Caco-2 (cell line): ENCODE measurements at places on chromosomes 4 and X. TPM values are rescaled to one million over a fixed set of nuclear protein-coding genes. Genes with fewer than 3 reads are reported as not detected.

Gene RTL9
- total RNA-seq, result 0.09 and 0.26 TPM in 2 replicates

Gene MAMLD1
- total RNA-seq, result not detected in 2 replicates

GRCh38 chrX:104372547-104372946 lies 117.8 kb upstream of the ESX1 start:
- no peaks in the 10 kb centered on the region for H3K4me1 ChIP-seq
- no peak overlapping the region for H3K4me3 ChIP-seq
- no peak for DNase-seq
- H3K36me3 ChIP-seq, result no peaks in the 10 kb centered on the region
- H3K27me3 ChIP-seq, result no peaks in the 10 kb centered on the region
- no peak overlapping the region for H3K27ac ChIP-seq

Gene NXF3
- 0.41 TPM in 1 of 2 replicates, not detected in the other for total RNA-seq

GRCh38 chrX:74670028-74670427 lies 55.6 kb upstream of the RLIM start:
- no peak overlapping the region for H3K4me3 ChIP-seq
- H3K27me3 ChIP-seq, result no peaks in the 10 kb centered on the region
- no peak overlapping the region for H3K27ac ChIP-seq
- no peaks in the 10 kb centered on the region for H3K4me1 ChIP-seq
- DNase-seq, result no peak

DNA sequence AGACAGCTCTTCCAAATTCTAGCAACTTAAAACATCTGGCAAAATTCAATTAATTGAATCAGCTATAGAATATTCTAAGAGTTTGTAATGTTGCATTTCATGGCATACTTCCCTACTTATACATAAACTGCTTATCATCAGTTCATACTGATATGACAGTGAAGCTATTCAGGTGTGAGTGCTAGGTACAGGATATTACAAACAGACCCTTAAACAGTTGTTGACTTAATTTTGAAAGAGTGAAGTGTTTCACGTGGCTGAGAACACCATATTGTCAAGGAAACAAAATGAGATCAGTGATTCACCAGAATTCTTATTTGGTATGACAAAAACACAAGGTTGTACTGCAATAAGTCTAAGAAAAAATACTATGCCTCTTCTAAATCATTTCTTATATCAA lies 27.4 kb downstream of the CENPU start:
- no peak overlapping the region for H3K4me3 ChIP-seq
- H3K27me3 ChIP-seq, result no peaks in the 10 kb centered on the region
- no peak for DNase-seq

DNA sequence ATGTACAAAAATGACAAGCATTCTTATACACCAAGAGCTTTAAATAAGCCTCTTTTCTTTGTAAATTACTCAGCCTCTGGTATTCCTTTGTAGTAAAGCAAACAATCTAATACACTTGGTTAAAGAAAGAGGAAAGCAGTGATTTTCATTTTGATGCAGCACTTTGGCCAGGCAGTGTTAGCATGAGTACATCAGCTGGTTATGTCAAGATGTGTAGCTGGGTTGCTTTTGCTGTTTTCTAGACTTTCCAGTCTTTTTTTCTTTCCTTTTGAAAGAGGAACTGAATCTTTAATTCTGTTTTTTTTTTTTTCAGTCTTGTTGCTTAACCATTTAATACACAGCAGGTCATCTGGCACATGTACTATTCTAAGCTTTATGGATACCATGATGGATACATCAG lies 167.1 kb upstream of the AADAT start:
- DNase-seq, result no peak
- no peak overlapping the region for H3K27ac ChIP-seq
- no peaks in the 10 kb centered on the region for H3K4me1 ChIP-seq
- no peaks in the 10 kb centered on the region for H3K36me3 ChIP-seq
- H3K4me3 ChIP-seq, result no peak overlapping the region

DNA sequence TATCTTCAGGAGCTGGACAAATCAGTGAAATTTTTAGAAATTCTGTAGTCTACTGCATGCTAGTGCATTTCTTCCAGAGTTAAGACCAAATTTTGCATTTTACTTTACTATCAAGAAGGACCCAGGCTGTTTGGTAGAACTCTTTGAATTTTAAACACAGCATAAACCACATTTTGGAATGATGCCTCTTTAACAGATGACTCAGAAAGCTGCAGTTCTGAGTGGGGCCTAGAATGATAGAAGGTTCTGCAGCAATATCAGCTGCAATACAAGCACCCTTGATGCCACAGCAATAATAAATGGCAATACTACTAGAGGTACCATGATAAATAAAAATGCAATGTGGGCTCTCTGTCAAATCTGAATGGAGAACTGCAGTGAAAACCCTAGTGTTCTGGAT lies 198.7 kb downstream of the TMA16 start:
- DNase-seq, result no peak
- H3K27ac ChIP-seq, result no peak overlapping the region
- no peaks in the 10 kb centered on the region for H3K36me3 ChIP-seq
- no peaks in the 10 kb centered on the region for H3K27me3 ChIP-seq

DNA sequence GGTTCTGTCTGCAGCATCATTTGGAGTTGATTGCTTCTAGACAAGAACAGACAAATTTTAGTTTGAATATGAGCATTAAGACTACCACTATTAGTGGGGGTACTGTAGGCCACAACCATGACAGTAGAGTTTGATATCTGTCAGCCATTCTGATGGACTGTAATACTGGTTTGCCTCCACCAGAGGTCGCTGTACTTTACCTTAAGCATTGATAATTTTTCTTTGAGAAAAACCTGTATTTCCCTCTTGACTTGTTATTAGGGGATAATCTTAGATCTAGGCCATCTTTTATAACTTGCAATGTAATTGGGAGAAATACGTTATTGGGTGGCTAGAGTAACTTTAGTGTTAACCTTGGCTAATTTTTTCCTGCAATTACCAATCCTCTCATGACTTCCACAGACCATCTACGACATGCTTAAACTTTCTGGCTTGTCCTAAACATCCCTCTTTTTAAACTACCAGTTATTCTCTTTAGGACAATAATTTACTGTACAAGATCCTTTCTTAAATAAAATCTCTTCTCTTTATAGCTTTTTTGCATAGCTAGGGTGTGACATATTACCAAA lies 562.4 kb downstream of the MAGEB5 start:
- H3K27me3 ChIP-seq, result no peaks in the 10 kb centered on the region
- H3K36me3 ChIP-seq, result no peaks in the 10 kb centered on the region
- H3K4me3 ChIP-seq, result no peak overlapping the region
- no peaks in the 10 kb centered on the region for H3K4me1 ChIP-seq

- no peaks in the 10 kb centered on the region for H3K27me3 ChIP-seq
- H3K36me3 ChIP-seq, result no peaks in the 10 kb centered on the region
- no peak overlapping the region for H3K27ac ChIP-seq
- peaks cover 9% of the 10 kb centered on the region; the same call in 1 of the 2 replicates for H3K4me1 ChIP-seq
- DNase-seq, result no peak
These were observed 279.9 kb downstream of the ADAM29 start for GRCh38 chr4:175198056-175198455.

DNA sequence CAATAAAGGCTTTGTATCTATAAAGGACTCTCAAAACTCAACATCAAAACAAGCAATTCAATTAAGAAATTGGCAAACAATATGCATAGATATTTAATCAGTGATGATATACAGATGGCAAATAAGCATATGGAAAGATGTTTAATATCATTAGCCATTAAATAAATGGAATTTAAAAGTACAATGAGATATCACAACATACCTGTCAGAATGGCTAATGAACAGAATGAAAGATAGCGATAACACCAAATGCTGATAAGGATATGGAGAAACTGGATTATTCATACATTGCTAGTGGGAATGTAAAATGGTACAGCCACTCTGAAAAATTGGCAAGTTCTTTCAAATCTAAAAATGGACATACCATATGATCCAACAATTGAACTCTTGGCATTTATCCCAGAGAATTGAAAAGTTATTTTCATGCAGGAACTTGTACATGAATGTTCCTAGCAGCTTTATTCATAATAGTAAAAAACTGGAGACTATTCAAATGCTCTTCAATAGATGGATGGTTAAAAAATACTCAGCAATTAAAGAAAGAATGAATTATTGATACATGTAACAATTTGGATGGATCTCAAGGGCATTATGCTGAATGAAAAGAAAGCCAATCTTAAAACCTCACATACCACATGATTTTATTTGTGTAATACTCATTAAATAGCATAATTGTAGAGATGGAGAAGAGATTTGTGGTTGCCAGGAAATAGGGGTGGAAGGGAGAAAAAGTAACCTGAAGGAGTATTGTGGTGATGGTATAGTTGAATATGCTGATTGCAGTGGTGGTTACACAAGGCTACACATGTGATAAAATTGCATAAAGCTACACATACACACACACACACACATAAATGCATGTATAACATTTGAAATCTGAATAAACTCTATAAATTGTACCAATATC lies 45.9 kb upstream of the ALG13 start:
- H3K27me3 ChIP-seq, result no peaks in the 10 kb centered on the region
- no peak overlapping the region for H3K27ac ChIP-seq
- no peaks in the 10 kb centered on the region for H3K4me1 ChIP-seq
- DNase-seq, result no peak
- H3K4me3 ChIP-seq, result no peak overlapping the region

DNA sequence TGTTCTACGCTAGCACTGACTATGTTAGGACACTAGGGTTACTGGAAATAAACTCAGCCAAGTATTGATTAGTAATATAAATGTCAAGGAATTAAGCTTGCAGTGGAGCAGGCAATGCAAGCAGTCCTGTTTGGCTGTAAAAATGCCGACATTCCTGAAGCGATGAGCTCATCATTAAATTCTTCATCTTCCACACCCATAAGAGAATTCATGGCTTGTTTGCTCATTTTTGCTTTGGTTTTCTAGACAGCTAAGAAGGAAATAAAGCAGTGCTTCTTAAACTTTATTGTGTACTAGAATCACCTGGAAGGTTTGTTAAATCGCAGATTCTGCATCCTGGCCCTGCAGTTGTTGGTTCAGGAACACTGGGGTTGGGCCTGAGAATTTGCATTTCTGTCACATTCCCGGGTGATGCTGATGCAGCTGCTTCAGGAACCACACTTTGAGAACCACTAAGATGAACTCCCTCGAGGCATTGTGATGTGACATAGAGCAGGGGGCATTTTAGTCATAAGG lies 17.8 kb downstream of the ANXA3 start:
- peaks cover 63% of the 10 kb centered on the region for H3K4me1 ChIP-seq
- H3K36me3 ChIP-seq, result 0 out of 2 replicates have a peak, but pooled peaks cover 3% of the 10 kb centered on the region
- DNase-seq, result peak; percentile 65
